ENCODE measurements at places on chromosomes 5 and 9.

- H3K36me3 ChIP-seq = peaks cover 8% of the 10 kb centered on the region
- H3K4me3 ChIP-seq = no peak overlapping the region
- peaks cover 20% of the 10 kb centered on the region for H3K4me1 ChIP-seq
- no peaks in the 10 kb centered on the region for H3K27me3 ChIP-seq
These were observed 154.2 kb downstream of the CD180 start for GRCh38 chr5:67042176-67043003.

DNA sequence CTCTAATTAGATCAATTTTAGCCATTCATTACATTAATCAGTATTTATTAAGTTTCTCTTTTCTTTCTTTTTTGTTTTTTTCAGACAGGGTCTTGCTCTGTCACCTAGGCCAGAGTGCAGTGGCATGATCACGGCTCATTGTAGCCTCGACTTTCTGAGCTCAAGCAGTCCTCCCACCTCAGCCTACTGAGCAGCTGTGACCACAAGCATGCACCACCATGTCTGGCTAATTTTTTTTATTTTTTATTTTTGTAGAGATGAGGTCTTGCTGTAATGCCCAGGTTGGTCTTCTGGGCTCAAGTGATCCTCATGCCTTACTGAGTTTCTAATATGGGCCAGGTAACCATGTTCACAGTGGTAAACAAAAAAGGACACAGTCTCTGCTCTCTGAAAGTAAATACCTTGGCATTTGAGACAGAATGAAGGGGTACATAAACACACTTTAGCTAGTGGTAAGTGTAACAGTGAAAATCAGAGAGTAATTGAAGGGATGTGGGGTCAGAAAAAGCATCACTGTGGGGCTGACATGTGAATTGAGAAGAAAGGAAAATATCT, 336.3 kb downstream of the ADGRV1 start:
- DNase-seq = no peak
- H3K27ac ChIP-seq = no peak overlapping the region
- H3K27me3 ChIP-seq = peaks cover 3% of the 10 kb centered on the region

- peaks cover 7% of the 10 kb centered on the region for H3K4me1 ChIP-seq
- H3K36me3 ChIP-seq = peaks cover 3% of the 10 kb centered on the region
- no peak overlapping the region for H3K4me3 ChIP-seq
- H3K27me3 ChIP-seq = peaks cover 1% of the 10 kb centered on the region
- no peak overlapping the region for H3K27ac ChIP-seq
These were observed 181.8 kb downstream of the CRB2 start for GRCh38 chr9:123537809-123538208.

DNA sequence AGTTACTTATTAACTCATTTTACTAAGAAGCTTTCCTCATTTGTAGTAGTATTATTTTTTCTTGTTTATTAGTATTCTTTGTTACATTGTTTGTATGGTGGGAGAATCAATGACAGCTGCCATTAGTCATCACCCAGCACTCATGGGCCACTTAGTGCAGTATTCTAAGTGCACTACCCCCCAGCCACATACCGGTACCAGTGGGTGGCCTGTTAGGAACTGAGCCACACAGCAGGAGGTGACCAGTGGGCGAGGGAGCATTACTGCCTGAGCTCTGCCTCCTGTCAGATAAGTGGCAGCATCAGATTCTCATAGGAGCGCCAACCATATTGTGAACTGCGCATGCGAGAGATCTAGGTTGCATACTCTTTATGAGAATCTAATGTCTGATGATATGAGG, 24.2 kb upstream of the CAMLG start:
- H3K4me3 ChIP-seq = no peak overlapping the region
- H3K4me1 ChIP-seq = no peaks in the 10 kb centered on the region
- DNase-seq = no peak
- peaks cover 49% of the 10 kb centered on the region for H3K36me3 ChIP-seq
- no peaks in the 10 kb centered on the region for H3K27me3 ChIP-seq

DNA sequence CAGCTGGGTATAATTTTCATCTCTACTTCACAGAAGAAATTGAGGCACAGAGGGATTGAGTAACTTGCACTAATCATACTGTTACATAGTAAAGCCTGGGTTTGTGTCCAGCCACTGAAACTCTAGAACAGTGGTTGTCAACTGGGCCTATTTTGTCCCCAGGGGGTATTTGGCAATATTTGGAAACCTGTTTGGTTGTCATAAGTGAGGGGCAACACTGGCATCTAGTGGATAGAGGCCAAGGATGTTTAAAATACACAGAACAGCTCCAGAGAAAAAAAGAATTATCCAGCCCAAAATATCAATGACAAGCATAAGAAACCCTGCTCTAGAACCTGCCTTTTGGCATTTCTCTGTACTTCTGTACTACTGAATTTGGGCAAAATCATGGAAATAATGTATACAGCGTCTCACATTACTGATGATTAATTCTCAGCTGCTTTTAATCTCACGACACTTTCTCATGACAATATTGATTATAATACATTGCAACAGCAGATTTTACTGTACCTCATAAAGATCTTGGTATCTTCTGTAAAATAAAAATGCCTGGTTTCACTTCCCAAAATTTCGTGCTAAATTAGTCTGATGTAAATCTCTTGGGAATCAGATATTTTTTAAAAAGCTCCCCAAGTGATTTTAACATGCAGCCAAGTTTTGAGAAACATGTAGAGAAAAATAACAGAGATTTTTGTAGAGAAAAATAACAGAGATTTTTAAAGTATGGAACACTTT, 112.7 kb downstream of the RORB start:
- H3K27me3 ChIP-seq = no peaks in the 10 kb centered on the region
- H3K36me3 ChIP-seq = no peaks in the 10 kb centered on the region
- no peaks in the 10 kb centered on the region for H3K4me1 ChIP-seq

DNA sequence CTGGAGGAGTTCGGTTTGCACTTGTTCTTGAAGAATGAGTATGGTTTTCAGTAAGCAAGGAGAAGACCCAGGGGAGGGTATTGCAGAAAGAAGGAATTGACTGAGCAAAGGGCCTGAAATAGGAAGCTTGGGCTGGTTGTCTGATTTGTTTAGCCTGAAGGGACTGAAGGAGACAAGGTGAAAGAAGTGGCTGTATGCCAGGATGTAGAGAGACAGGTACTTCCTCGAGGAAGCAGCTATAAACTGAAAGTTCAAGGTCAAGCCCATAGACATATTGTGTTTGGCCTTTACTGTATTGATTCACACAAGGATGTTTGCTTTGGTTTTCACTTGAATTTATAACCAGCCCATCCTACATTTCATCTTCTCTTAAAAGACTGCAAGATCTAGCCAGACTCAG, 183.1 kb downstream of the PALM2AKAP2 start:
- H3K36me3 ChIP-seq = peaks cover 6% of the 10 kb centered on the region
- H3K27ac ChIP-seq = no peak overlapping the region
- peak; percentile 55 for DNase-seq
- H3K4me3 ChIP-seq = no peak overlapping the region

GRCh38 chr9:98199388-98200033, 7.1 kb upstream of the CORO2A start:
- no peak overlapping the region for H3K4me3 ChIP-seq
- no peaks in the 10 kb centered on the region for H3K36me3 ChIP-seq
- H3K27ac ChIP-seq = no peak overlapping the region

- H3K4me1 ChIP-seq = no peaks in the 10 kb centered on the region
- no peak overlapping the region for H3K27ac ChIP-seq
- no peak overlapping the region for H3K4me3 ChIP-seq
- H3K36me3 ChIP-seq = no peaks in the 10 kb centered on the region
These were observed 90.3 kb upstream of the ZNF366 start for GRCh38 chr5:72597456-72597948.

- H3K4me3 ChIP-seq = no peak overlapping the region
- H3K4me1 ChIP-seq = no peaks in the 10 kb centered on the region
- H3K36me3 ChIP-seq = no peaks in the 10 kb centered on the region
These were observed 439.9 kb downstream of the BRINP1 start for GRCh38 chr9:118929287-118929686.

DNA sequence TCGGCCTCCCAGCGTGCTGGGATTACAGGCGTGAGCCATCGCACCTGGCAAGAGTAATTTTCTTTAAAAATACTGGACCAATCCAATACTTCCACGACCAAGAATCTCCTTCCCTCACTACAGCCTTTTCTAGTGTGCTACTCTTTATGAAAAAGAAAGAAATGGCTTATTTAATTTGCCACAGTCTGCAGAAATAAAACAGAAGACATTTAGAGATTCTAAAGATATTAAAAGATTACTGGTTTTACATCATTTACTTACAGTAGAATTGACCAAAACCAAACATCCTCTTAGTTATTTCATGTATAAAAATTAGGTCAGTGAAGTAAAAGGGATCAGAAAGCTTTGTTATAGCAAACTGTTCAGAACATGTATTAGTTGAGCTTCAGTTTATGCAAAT, 679.6 kb downstream of the MAT2B start:
- H3K27ac ChIP-seq = no peak overlapping the region
- no peaks in the 10 kb centered on the region for H3K4me1 ChIP-seq
- H3K27me3 ChIP-seq = no peaks in the 10 kb centered on the region
- H3K36me3 ChIP-seq = no peaks in the 10 kb centered on the region
- DNase-seq = no peak
- H3K4me3 ChIP-seq = no peak overlapping the region

- DNase-seq = no peak
- no peak overlapping the region for H3K27ac ChIP-seq
- no peak overlapping the region for H3K4me3 ChIP-seq
- no peaks in the 10 kb centered on the region for H3K36me3 ChIP-seq
These were observed 48.2 kb downstream of the COL27A1 start for GRCh38 chr9:114203410-114204140.

DNA sequence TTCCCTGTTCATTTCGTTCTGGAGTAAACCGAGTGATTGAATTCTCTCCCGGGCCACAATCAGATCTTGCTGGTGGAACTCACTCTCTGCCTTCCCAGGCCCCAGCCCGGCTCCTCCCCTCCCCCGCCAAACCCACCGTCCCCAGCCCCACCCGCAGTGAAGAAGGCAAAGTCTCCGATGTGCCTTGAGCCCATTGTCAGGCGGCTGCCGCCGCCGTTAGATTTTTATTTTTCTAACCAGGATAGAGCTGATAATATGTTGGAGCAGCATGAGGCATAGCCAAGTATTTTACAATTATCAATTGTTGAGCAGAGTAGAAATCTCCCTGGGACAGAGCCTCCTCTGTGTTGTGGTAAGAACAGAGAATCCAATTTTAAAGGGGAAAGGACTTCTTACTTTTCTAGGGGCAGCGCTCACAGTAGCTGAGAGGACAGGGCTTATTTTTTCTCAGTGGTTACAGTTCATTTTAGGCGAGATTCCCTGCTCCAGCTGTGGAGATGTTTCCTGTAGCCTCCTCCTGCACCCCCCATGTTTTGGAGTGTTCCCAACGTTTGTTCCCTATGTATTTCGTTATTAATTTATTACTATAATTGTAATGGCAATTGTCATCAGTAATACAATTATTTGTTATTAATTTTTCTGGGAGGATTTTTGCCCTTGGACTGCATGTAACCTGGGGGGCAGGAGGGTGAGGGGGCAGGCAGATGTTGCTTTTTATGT, 1.3 kb downstream of the PSAT1 start:
- no peaks in the 10 kb centered on the region for H3K27me3 ChIP-seq
- H3K36me3 ChIP-seq = peaks cover 23% of the 10 kb centered on the region
- peaks cover 31% of the 10 kb centered on the region for H3K4me1 ChIP-seq
- H3K27ac ChIP-seq = peak overlapping the region; percentile 97

- no peak overlapping the region for H3K4me3 ChIP-seq
- DNase-seq = no peak
- no peaks in the 10 kb centered on the region for H3K36me3 ChIP-seq
- H3K27ac ChIP-seq = no peak overlapping the region
- no peaks in the 10 kb centered on the region for H3K4me1 ChIP-seq
- no peaks in the 10 kb centered on the region for H3K27me3 ChIP-seq
These were observed 600.2 kb upstream of the CCNG1 start for GRCh38 chr5:162837155-162837554.

DNA sequence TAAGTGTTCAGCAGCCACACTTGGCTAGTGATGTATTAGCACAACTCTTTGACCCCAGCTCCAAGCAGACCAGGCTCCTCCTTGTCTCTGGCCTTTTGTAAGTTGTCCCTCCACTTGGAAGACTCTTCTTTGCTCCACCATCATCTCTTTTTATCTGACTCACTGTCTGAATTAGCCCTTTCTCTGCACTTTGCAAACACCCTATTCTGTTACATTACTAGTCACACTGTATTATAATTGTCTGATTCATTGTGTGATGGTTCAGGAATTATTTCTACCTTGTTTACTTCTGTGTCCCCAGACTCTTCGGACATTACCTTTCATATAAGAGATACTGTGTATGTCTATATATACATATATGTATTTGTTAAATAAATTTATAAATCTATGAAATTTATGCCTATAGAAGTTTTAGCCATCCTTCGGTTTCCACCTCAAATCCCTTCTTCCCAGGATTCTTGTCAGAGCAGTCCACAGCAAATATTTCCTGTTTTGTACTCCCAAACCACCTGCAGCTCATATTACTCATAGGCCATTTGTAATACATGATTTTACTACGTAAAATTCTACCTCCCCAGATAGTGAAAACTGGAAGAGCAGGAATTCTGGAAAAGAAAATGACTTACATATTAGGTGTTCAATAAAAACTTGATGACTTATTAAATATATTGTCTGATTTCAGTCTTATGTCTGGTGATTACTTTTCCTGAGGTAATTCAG, 69.0 kb downstream of the MTAP start:
- no peak for DNase-seq
- H3K27ac ChIP-seq = no peak overlapping the region
- H3K27me3 ChIP-seq = no peaks in the 10 kb centered on the region
- no peak overlapping the region for H3K4me3 ChIP-seq
- H3K36me3 ChIP-seq = peaks cover 23% of the 10 kb centered on the region

- peaks cover 4% of the 10 kb centered on the region for H3K36me3 ChIP-seq
- H3K4me3 ChIP-seq = no peak overlapping the region
- DNase-seq = no peak
- H3K27me3 ChIP-seq = peaks cover 4% of the 10 kb centered on the region
- peaks cover 11% of the 10 kb centered on the region for H3K4me1 ChIP-seq
These were observed 247.5 kb upstream of the RPS23 start for GRCh38 chr5:82525626-82526025.

Data from activated CD4-positive, alpha-beta T cell treated with anti-CD3 and anti-CD28 coated beads, Interleukin-2, amount 10 ng/mL, durations not matched to agents 24 days and 14 days (primary cell).